Uterus (tissue), 4 donors: ENCODE measurements at places on chromosomes 12 and 14. TPM values are rescaled to one million over a fixed set of nuclear protein-coding genes. Genes with fewer than 3 reads are reported as not detected.

DNA sequence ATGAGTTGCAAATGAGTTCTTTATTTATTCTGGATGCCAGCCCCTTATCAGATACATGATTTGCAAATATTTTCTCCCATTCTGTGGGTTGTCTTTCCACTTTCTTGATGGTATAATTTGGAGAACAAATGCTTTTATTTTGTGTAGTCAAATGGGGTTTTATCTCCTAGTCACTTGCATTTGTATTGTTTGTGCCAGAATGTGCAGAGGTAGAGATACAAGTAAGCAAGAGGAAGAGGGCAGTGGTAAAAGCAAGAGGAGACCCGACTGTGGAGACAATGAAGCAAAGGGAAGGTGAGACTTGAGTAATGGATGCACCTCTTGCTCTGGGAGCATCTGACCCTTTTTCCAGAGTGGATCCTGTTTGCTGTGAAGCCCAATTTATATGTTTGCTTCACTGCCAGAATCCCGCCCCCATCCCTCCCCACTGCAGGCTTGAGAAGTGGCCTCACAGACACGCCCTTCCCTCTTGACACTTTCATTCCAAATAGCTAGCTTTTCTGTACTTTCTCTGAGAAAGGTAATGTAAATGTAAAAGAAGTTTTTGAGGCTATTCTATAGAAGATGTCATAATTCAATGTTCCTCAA, 786 bp upstream of the PFKM start:
- peak overlapping the region; percentile 80 for H3K27ac ChIP-seq
- H3K4me3 ChIP-seq, result peak overlapping the region; percentile 73
- DNase-seq, result no peak
- H3K27me3 ChIP-seq, result no peaks in the 10 kb centered on the region
- no peaks in the 10 kb centered on the region for H3K4me1 ChIP-seq

DNA sequence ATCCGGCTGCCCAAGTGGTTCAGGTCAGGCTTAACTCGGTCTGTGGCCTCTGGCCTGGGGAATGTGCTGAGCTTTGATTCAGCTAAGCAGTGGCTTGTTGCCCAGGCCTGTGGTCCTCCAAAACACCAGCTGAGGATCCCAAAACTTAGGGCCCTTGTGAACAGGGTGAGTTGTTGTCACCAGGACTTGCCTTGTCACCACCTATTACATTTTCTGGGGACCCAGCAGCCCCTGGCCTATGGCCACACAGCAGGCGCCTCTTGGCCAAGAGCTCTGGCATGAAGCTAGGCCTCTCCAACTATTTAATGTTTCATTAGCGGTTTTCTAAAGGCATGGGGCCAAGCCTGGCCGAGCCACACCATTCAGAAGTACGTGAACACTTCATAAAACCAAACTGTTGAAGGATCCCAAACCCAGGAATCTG, 343.7 kb downstream of the CACNA1C start:
- no peaks in the 10 kb centered on the region for H3K36me3 ChIP-seq
- H3K27me3 ChIP-seq, result no peaks in the 10 kb centered on the region
- no peaks in the 10 kb centered on the region for H3K4me1 ChIP-seq
- H3K4me3 ChIP-seq, result no peak overlapping the region
- H3K27ac ChIP-seq, result peak overlapping the region; percentile 61

DNA sequence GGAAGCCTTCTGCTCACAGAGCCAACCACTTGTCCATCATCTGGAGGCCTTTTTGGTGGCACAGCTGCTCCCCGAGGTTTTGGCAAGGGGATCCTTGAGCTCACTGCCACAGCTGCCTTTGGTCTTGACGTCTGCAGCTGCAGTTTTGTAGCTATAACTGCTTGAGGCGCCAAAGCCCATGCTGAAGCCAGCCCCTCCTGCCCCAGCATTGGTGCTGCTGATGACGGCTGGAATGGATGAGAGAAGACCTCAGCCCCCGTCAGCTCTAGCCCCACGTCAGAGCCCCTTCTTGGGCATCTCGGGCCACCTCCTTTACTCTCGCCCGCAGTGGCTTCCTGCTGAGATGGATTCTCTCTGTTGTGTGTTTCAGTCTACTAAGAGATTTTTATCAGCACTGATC, 12.3 kb upstream of the KRT74 start:
- no peaks in the 10 kb centered on the region for H3K4me1 ChIP-seq
- H3K27ac ChIP-seq, result no peak overlapping the region
- no peaks in the 10 kb centered on the region for H3K36me3 ChIP-seq
- no peak for DNase-seq
- H3K27me3 ChIP-seq, result no peaks in the 10 kb centered on the region

GRCh38 chr12:75917715-75918114, 113.9 kb downstream of the PHLDA1 start:
- no peak for DNase-seq
- no peak overlapping the region for H3K4me3 ChIP-seq
- H3K36me3 ChIP-seq, result no peaks in the 10 kb centered on the region
- H3K27me3 ChIP-seq, result no peaks in the 10 kb centered on the region

DNA sequence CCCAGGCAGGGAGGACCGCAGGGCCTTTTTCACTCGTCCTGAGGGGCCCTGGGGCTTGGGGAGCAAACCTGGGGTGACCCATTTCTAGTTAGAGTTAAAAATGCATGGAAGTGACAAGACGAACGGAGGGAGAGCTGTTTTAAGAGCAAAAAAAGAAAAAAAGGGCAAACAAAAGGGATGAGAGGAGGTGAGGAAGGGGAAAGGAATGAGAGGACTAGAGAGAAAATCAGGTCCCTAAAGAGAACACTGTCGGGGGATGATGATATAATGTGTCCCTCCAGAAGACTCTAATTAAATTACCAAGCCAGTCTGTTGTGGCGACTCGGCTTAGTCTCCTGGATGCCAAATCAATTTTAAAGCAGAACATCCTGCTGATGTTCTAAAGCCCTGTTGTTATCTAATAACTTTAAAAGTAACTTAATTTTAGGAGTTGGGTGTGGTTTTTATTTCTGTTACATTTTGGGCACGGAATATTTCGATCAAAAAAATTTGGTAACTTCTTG, 1.1 kb downstream of the ANO6 start:
- no peaks in the 10 kb centered on the region for H3K36me3 ChIP-seq
- no peak for DNase-seq
- no peaks in the 10 kb centered on the region for H3K4me1 ChIP-seq
- H3K4me3 ChIP-seq, result peak overlapping the region; percentile 86
- no peaks in the 10 kb centered on the region for H3K27me3 ChIP-seq

FKBP3 gene
- 48.2 TPM for total RNA-seq

CCND2 gene
- 72.8 TPM for total RNA-seq

ACRBP gene
- 0.35 TPM for total RNA-seq

CNTN1 gene
- total RNA-seq, result 6.1 TPM
